ENCODE measurements at places on chromosomes 4 and X. TPM values are rescaled to one million over a fixed set of nuclear protein-coding genes. Genes with fewer than 3 reads are reported as not detected.

DNA sequence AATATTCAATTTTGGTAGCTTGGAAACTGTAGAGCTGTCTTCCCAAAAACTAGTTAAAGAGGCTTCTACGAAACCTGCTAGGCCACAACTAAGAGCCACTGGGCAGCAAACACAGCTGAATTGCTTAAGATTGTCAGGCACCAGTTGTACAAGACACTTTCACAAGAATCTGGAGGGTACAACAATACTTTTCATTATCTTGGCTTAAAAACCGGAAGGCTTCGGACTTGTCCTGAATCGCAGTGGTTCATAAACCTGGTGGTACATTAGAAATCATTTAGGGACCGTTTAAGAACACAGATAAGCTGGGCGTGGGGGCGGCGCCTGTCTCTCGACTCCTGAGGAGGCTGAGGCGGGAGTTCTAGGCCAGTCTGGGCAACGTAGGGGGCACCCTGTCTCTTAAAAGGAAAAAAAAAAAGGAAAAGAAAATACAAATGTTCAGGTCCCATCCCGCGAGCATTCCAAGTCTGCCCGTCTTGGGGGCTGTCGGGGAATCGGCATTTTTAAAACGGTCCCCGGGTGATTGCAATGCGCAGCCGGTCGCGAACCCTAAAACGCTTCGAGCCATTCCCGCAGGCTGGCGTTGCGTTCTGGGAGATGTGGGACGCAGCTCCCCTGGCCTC is 763 bp downstream of the PYURF start:
- ATAC-seq, result no peak

DNA sequence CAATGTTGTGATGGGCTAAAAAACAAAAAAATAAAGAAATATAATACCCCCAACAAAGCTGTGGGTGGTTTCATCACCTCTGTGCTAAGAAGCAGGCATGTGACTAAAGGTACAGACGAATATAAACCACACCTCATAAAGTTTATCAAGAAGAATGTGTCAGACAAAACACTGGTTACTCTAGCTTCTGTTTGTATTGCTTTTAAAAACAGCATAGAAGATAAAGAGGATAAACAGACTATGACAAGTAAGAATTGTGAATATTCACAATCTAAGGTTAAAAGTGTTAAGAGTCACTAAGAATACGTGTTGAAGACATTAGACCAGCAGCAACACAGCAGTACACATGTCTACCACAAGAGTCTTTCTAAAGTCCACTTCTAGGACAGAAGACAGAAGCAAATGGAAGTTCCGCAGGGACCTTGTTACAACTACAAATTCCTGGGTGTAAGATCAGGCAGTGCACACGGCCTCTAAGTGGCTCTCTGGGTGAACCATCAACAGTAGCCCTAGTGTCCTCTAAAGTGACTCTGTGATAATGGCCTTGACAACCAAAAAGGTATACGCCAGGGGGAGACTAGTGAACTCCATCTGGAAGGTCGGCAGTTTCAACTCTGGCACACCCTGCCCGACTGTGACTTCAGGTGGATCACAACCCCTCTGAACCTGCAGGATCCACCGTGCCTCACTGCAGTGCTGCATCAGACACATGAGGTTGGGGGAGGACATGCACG is 8.3 kb upstream of the FGFBP2 start:
- no peak for ATAC-seq

GRCh38 chrX:98939456-98939855 is 1470.6 kb downstream of the PCDH19 start:
- no peak for ATAC-seq

Gene PSMD10
- 44.0 TPM for total RNA-seq

- no peak for ATAC-seq
Measured at GRCh38 chrX:41288641-41289040, 45.3 kb upstream of the DDX3X start.

Gene RASGEF1B
- total RNA-seq, result 4.0 TPM
